ENCODE measurements at places on chromosomes 4 and X.

DNA sequence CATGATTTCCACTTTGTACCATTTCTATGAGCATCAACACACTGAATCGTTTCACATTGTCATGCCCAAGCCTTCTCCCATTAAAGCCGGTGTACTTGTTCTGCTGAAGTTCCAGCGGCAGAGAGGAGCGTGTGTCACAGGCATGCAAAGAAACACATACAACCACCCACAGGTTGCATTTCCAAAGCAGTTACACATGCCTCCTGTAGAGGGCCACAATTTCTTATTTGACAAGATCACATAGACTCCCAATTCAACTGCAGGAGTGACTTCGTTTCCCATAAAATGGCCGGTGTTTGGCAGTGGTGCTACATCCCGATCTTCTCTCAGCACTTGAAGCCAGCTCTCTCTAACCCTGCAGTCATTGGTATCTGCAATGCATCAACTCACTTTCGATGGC is 992.6 kb downstream of the NLGN4X start:
- no peak for DNase-seq

- no peak for DNase-seq
These were observed 64.3 kb downstream of the BEX3 start for GRCh38 chrX:103440621-103441020.

DNA sequence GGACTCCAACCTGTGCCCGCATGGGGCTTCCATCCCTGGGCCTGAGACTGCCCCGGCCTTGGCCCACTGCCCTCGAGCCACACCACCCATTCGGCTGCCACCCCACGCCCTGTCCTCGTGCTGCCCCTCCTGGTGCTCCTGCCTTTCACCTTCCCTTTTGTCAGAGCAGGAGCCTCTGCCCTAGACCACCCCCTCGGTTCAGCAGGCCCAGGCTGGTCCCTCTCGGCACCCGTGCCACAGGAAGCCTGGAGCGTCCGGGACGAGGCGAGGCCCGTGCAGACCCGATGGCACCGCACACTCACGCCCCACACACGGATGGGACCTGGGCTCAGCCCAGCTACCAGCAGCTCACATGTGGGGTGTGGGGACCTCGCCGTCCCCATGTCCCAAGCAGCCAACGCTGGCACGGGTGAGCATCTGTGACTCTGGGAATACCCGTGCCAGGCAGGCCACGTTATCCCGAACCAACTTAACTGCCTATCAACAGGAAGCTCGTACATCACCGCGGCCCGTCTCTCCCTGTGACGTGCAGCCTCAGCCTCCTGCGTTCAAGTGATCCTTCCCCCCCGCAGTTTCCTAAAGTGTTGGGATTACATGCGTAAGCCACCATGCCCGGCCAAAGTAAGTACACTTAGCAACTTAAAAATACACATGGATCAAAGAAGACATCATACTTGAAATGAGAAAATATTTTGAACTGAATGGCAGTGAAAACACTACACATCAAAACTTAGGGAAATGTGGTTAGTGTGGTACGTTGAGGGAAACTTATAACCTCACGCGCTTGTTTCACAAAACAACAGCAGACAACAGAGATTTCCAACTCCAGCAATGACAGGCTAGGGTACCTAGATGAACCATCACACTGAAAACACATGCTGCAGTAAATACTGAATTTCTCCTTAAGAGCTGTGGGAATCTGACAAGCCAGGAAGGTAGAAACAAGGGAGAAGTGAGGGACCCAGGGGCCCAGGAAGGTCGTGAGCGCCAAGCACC is 29.0 kb downstream of the LRPAP1 start:
- no peak for DNase-seq

DNA sequence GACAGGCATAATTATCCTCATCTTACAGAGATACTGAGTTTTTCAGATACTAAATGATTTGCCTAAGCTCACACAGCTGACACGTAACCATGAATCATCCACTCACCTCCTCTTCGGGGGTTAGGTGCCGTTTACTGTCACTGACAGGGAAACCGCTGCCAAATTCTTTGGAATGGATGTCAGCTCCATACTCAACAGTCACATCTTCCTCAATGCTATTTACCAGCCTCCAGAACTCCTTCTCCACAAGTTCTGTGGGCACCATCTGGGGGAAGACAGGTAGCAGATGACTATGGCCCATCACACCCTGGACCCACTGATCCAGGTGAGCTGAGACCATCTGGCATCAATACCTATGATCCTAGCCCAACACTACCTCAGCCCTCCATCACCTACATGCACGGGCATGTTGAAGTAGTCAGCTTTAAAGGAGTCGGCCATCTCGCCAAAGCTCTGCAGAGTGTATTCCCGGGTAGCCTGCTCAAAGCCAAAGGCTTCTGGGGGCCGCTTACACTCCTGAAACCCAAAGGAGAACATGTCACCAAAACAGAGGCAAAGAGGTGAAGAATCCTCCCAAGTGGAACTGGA is 13.5 kb downstream of the KDM5C start:
- no peak for DNase-seq

- DNase-seq: no peak
These were observed 55.1 kb downstream of the FAM13A start for GRCh38 chr4:89001647-89002445.
